ENCODE measurements at places on chromosomes 1 and 21. TPM values are rescaled to one million over a fixed set of nuclear protein-coding genes. Genes with fewer than 3 reads are reported as not detected.

- peak; percentile 43 for DNase-seq
Measured at GRCh38 chr21:38716942-38717341, 88.8 kb upstream of the ETS2 start.

DNA sequence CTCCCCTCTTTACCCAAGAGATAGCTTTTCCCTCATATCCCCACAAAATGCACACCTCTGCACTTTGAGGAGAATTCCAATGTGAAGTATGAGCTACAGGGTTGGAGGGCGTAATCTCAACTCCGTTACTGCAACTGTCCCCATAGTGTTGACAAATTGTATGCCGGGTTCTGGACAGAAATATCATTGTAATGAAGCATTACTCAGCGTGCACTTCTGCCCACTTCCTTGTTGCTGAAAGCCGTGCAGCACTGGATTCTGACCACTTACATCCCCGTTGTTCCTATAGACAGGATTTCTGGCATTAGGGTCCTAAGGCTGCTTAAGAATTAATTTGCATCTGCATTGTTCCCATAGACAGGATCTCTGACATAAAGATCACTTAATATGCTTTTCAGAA, 205.6 kb downstream of the RHOU start:
- no peak for DNase-seq

Gene TMEM53
- 4.6 TPM for total RNA-seq

Gene LGR6
- total RNA-seq = not detected

DNA sequence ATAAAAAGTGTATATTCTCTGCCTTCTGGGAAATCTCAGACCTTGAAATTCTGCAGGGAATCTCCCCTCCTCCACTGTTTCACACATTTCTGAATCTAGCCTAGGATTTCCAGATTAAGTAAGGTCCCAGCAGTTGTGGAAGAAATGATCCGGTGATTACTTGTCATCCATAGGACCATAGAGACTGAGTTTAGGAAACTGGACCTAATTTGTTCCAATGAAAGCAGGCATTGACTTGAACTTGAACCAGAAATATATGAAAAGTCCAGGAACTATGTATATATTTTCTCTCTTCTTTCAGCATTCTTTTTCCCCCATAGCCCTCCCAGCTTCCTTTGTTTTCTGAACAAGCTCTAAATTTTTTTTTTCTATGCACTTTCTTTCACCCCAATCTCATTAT, 149.5 kb upstream of the SPAG17 start:
- no peak for DNase-seq

- peak; percentile 93 for DNase-seq
Measured at GRCh38 chr1:152906023-152906565, 2.3 kb upstream of the IVL start.
